Activated B cell treated with CpG ODN at 0.5 μM for 24 hours (primary cell): ENCODE measurements at places on chromosomes 6 and 20. TPM values are rescaled to one million over a fixed set of nuclear protein-coding genes. Genes with fewer than 3 reads are reported as not detected.

MPC1 gene
- 16.7 and 17.3 TPM in 2 replicates for total RNA-seq

CYP39A1 gene
- not detected in 2 replicates for total RNA-seq

ADGRG6 gene
- not detected in 2 replicates for total RNA-seq

DAAM2 gene
- not detected in 2 replicates for total RNA-seq

FOXQ1 gene
- not detected in 2 replicates for total RNA-seq

SOBP gene
- 1.1 TPM in 2 replicates for total RNA-seq
